ENCODE measurements at places on chromosomes 2 and 18. TPM values are rescaled to one million over a fixed set of nuclear protein-coding genes. Genes with fewer than 3 reads are reported as not detected.

GBX2 gene
- not detected for total RNA-seq

KIDINS220 gene
- total RNA-seq: 33.7 TPM

NPAS2 gene
- total RNA-seq: 31.8 TPM

MAP2 gene
- 5.3 TPM for total RNA-seq

KYNU gene
- total RNA-seq: 41.1 TPM

PROKR1 gene
- not detected for total RNA-seq

FOXI3 gene
- not detected for total RNA-seq

ARHGAP15 gene
- not detected for total RNA-seq

RAB6C gene
- total RNA-seq: not detected

MAL gene
- 1.3 TPM for total RNA-seq

FAM98A gene
- 54.2 TPM for total RNA-seq

ZNF804A gene
- not detected for total RNA-seq

ZSWIM2 gene
- total RNA-seq: not detected

YPEL5 gene
- total RNA-seq: 67.5 TPM

MRO gene
- not detected for total RNA-seq

ADCYAP1 gene
- total RNA-seq: not detected

EGR4 gene
- total RNA-seq: not detected

CPO gene
- total RNA-seq: not detected

UGT1A3 gene
- 0.24 TPM for total RNA-seq

UGT1A8 gene
- under 0.01 TPM for total RNA-seq

EIF4E2 gene
- total RNA-seq: 76.4 TPM

DPP4 gene
- total RNA-seq: 1.3 TPM

SIX2 gene
- total RNA-seq: 5.3 TPM

CNDP1 gene
- not detected for total RNA-seq

SRBD1 gene
- total RNA-seq: 9.9 TPM

VRK2 gene
- total RNA-seq: 58.6 TPM

TMEM200C gene
- total RNA-seq: under 0.01 TPM

ANKRD30BL gene
- under 0.01 TPM for total RNA-seq

ZAP70 gene
- not detected for total RNA-seq

INO80B gene
- 10.4 TPM for total RNA-seq

CFC1 gene
- not detected for total RNA-seq

IL18RAP gene
- total RNA-seq: 0.48 TPM

L3MBTL4 gene
- total RNA-seq: 1.9 TPM

NYAP2 gene
- under 0.01 TPM for total RNA-seq

C2orf92 gene
- 0.24 TPM for total RNA-seq

ZNF2 gene
- total RNA-seq: 5.5 TPM

Data from tracheal epithelial cell (primary cell).